ENCODE measurements at places on chromosomes 13 and 19.
A peak's percentile ranks its signal among the peaks of the same experiment; 100 is the strongest.

DNA sequence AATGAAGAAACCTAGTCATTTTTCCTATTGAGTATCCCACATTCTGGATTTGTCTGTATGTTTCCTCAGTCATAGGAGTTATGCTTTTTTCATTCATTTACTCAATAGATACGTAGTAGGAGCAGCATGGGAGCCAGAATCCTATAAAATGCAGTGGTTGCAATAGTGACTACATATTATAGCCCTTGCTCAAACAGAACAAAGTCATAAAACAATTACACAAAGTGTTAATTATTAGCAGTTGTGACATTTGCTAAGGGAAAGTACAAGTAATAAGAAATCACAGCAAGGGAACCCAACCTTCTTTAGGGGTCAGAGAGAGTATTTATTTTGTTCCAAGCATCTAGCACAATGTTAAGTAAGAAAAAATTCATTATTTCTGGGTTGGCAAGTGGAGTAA, 27.7 kb upstream of the POU4F1 start:
- no peak for DNase-seq

GRCh38 chr13:28478127-28478526, 16.8 kb downstream of the FLT1 start:
- DNase-seq, result no peak

- DNase-seq, result no peak
Observed at GRCh38 chr19:48910803-48911202, 10.7 kb downstream of the NUCB1 start.

DNA sequence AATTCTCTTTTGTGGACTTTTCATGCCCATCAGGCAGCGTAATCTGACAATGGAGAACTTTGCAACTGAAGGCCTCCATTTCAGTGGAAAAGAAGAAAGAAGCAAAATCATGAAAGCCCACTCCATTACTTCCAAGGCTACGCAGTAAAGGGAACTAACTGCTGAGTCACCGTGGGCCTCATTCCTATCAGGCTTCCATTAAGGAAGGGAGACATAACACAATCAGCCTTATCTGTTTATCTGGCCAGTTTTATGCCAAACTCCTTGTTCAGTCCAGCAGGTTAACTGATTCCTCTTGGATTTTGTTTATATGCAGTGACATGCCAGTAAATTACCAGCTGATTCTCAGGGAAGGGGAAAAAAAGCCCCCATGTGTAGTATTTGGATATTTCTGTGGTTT, 56.8 kb upstream of the KATNAL1 start:
- DNase-seq, result peak; percentile 19

GRCh38 chr13:26929971-26930730, 169.6 kb upstream of the GPR12 start:
- DNase-seq, result peak; percentile 71

DNA sequence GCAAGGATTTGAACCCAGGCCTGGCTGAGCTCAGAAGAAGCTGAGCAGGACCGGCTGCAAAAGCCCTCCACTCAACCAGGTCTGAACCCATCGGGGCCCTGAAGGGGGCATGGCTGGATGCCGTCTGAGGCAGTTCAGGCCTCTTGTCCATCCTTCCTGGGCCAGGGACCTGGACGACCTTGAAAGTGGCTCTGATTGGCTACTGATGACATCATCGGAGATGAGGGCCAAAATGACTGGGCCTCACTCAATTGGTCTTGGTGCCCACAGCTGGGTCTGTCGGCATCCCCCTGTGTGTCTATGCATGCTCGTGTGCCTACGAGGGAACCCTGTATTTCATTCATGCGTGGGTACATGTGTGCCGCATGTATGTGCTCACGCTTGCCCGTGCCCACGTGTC, 71.8 kb downstream of the PTPRS start:
- DNase-seq, result no peak

GRCh38 chr13:53250977-53251376, 222.4 kb downstream of the OLFM4 start:
- no peak for DNase-seq

DNA sequence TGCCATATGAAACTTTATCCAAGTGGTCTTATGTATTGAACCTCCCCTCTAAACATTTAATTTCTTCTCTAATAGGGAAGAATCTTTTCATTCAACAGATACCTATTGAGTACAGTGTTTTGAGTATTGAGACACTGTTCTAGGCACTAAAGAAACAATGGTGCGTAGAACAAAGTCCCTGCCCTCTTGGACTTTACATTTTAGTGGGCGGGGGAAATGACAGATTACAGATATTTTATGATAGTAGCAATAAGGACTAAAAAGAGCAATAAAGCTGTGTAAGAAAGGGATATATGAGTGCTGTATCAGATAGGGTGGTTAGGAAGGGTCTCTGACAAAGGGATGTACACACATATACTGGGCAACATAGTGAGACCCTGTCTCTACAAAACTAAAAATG, 5.4 kb downstream of the NUDT15 start:
- no peak for DNase-seq

DNA sequence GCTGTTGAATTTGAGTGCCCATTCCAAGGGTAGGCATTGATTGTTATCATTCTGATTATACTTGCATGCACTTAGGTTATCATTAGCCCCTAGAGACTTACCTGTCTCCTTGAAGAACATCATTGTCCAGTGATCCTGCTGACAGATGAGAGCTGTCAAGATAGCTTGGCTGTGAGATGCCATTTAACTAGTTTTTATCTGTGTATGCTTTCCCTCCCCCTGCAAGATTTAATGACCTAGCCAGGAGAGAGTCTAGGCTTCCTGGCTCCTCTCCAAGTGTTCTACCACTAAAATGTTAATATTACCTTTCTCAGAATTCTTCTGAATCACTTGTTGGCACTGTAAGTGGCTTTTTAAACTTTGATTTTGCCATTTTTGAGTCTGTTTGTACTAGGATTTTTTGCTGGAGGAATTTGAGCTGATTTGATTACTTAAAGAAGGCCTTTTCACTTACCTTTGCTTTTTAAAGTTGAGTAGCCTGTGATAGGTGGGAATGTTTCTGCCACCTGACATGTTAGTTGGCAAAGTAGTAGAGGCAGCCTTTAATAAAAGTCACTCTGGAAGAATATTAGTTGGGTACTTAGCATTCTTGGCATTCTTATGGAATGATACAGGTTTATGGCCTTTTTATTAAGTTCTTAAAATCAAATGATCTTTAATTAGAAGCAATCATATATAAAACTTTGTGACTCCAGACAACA, 41.1 kb downstream of the ARHGAP35 start:
- DNase-seq, result no peak

GRCh38 chr13:23797276-23797903, 91.8 kb downstream of the MIPEP start:
- DNase-seq, result no peak

GRCh38 chr19:46924874-46925547, 64.2 kb downstream of the ARHGAP35 start:
- no peak for DNase-seq

DNA sequence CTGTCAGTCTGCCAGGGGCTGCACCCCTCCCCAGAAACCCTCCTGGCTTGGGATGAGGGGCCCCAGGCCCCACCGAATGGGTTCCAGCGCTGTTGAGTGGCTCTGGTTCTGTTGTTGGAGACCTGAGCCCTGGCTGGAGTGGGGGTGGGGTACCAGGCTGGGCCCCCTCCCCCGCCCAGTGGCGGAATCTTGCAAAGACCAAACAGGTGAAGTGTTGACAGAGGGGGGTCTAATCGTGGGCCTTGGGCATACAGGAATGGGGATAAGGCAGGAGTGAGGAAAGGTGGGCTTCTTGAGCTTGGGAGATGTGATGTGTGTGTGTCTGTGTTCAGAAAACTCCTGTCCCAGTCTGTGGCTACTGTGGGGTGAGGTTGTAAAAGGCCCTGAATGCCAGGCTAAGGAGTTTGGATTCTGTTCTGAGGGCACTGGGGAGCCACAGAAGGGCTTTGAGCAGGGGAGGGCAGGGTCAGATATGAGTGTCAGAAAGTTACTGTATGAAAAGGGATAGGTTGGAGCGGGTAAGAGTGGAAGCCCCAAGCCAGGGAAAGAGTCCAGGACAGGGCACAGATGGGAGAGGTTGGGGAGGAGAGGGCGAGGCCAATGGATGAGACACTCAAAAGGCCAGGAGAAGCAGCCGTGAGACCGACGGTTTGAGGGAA, at the start of gene HIPK4:
Gene HIPK4, minus strand, starts transcription at position 98 of the 659 bp plus-strand sequence. CDS start 279 bp downstream, outside the sequence.
- DNase-seq, result no peak

GRCh38 chr19:15248106-15248505, 15.9 kb upstream of the EPHX3 start:
- DNase-seq, result peak; percentile 52

- DNase-seq, result no peak
Observed at GRCh38 chr19:2428321-2428690, 920 bp upstream of the TIMM13 start.

GRCh38 chr13:41802684-41803444, 158.0 kb downstream of the VWA8 start:
- DNase-seq, result peak; percentile 12

- DNase-seq, result no peak
Observed at GRCh38 chr19:55479045-55479444, 2.6 kb downstream of the ZNF628 start.

- DNase-seq, result no peak
Observed at GRCh38 chr19:45448887-45449299, 18.9 kb upstream of the FOSB start.

DNA sequence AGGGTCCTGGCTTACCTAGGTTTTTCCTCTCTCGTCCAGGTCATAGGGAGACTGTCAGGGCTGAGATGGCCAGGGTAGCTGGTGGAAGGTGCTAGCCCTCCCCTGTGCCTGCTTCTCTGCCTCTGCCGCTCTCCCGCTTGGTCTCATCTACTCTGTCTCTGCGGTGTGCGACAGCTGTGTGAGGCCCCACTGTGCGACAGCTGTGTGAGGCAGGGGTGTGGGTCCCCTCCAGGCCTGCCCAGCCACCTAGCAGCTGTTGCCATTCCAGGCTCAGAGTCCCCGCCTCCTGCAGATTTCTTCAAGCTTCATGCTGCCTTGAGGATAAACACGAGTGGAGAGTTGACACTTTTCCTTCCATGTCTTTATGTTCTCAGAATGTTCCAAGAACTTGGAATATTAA, 53.0 kb downstream of the ARHGEF7 start:
- DNase-seq, result no peak

DNA sequence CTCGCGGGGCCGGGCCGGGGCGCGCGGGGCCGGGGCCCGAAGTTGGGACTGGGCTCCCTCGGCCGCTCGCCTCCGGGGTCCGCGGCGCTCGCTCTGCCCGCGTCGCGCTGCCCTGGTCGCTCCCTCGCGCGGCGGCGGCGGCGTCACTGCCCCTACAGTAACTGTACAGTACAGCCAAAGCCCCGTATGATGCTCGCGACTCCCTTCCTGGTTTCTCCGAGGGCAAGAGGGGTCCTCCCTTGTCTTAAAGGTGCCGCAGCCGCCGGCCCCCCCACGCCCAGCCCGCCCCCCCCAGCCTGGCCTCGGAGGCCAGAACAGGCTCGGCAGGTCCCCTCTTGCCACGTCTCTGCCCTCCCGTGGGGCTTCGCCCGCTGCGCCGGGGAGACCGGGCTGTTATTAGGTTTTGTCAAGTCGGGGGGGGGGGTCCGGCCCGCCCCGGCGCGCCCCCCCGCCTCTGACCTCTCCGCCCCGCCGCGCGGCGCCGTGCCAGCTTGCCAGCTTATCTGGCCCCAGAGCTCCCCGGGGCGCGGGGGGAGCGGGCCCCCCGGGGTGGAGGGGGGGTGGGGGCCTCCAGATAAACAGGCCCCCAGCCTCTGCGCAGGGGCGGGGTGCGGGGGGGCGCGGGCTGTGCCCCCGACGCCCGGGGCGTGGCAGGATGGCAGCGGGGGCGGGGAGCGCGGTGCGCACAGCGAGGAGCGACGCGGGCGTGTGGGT, at the start of gene ZBTB7A:
Gene ZBTB7A, minus strand, starts transcription at position 218 of the 714 bp plus-strand sequence. CDS start 11,667 bp downstream, outside the sequence.
- DNase-seq, result peak; percentile 80

DNA sequence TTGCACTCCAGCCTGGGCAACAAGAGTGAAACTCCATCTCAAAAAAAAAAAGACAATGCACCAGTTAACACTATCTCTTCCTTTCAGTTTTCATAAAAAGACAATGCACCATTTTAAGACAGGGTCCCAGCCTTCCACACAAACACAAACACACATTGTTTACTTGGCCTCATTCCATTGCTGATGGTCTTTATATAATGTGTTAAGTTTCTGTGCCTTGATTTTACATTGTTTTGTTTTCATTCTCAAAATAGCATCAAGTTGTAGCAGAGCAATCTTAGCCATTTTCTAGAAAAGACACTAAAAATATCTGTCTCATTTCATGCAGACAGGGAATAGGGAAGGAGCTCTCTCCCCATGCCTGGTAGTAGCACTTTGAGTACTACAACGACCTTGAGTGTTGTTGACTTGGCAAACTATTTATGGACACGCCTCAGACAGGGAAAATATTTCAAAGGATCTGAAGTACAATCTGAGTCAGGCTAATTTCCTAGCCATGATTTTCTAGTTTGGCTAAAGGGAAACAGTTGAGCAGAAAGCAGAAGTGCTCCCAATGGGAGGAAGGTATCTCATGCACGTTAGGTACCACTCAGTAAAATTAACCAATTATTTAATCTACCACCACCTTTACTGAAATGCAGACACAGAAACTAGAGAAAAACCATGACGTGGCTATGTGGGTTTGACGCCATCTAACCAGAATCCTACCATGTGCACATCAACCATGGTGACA, 120.6 kb downstream of the ABCC4 start:
- no peak for DNase-seq

GRCh38 chr13:99506634-99507033, 5.4 kb downstream of the TM9SF2 start:
- no peak for DNase-seq

DNA sequence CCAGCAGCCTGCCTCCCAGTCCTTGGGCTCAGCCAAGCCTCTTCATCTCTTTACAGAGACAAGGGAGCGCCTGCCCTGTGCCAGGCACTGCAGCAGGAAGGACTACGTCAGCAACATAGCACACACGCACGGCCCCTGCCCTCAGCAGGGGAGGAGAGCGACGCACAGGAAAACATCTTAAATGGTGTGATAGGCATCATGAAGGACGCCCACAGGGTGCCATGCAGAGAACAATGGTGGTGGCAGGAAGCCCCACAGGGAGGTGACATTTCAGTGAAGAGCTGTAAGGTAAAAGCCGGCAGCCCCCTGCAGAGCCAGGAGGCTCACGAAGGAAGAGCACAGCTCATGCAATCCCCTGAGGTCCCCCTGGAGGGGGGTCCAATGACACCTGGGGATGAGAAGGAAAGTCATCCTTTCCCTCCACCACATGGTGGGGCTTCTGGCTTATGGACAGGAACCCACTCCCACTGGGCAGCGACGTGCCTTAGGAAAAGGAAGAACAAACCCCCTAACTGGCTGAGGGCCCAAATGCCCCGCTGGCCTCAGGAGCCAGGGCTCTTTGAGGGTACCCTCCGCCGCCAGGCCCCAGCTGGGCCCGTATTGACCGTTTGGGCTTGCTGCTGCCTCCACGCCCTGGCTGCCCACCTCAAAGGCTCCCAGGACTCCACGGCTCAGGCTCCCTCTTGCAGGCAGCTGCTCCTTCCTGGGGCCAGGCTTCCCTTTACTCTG, 37.3 kb upstream of the C13orf42 start:
- DNase-seq, result peak; percentile 5

DNA sequence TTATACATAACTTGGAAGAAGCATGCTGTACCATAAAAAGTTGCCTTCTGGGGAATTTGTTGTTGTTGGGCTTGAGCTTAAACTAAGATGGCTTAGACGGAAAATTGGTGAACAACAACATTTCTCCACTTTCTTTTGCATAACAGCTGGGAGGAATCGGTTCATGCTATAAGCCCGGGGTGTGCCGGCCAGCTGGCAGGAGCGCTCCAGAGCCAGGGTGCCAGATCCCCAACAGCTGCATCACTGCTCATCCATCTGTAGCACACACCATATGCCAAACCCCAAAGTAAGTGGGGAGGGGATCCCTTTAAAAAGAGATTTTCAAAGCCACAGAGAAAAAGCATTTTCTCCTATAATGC, 419.5 kb upstream of the ARGLU1 start:
- no peak for DNase-seq
